ENCODE measurements at places on chromosomes 2 and 18.
A peak's percentile ranks its signal among the peaks of the same experiment; 100 is the strongest.

DNA sequence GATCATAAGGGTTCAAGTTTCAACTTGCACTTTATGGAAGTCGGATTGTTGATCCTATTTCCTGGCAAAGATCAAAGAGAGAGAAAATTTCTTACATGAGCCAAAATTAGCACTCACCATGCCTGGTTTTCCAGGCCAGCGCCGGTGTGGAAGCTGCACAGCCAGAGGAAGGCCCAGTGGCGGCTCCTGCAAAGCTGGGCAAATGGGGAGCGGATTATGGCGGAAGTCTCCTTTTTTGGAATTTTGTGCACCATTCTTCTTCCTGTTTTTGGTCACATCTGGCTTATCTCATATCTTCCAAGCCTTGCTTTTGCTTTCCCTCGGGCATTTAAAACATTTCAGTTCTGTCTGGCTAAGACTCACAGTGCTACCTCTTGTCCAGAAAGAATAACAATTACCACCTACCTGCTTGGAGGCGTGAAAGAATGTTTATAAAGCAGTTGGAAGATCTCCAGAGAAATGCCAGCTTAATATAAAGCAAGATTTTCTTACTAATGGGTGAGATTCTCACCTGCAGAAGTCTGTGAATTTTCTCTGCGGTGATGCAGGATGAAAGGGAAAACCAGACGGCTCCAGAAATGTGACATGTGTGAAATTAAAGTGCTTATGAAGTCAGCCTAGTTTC is 94.3 kb downstream of the ASAP2 start:
- no peak for DNase-seq

DNA sequence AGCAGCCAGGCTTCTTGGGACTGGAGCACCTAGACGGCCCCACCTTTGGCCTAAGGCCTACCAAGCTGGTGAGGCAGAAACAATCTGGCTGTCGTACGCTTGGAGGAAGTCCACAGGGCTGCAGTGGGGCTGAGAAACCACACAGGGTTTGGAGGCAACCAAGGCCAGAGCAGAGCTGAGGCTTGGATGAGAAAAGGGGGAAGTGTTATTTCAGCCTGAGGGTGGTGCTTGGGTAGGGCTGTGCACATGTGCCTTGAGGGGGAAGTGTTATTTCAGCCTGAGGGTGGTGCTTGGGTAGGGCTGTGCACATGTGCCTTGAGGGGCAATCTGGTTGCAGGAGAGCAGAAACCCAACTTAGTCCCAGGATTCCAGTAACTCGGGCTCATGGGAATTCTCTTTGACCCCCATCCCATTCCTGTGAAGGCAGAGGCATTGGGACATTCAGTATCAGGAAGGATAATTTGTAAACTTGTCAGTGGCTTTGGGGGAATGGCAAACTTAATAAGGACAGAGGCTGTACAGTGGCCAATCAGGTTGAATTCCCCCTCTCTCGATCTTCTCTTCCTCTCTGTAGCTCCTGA is 971 bp upstream of the FBXO41 start:
- DNase-seq = peak; percentile 25

DNA sequence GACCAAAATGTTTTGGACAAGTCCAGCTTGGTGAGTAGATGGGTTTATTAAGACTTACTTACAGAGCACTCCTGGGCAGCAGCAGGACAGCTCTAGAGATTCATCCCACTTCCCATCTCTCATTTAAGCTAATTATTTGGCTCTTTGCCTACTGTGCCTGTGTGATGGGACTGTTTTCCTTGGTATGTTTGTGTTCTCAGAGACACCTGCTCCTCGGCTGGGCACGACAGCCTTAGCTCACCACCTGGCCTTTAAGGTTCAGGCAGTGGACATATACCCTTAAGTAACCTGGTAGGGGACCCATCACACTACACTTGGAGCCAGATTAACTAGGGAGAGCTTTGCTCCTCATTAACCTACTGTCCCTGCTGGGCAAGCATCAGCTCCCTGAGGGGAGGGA is 41.7 kb upstream of the EFEMP1 start:
- no peak for DNase-seq

GRCh38 chr2:26811791-26812694 is 26.2 kb downstream of the CENPA start:
- DNase-seq = no peak

GRCh38 chr2:101805152-101806088 is 107.9 kb downstream of the MAP4K4 start:
- no peak for DNase-seq

DNA sequence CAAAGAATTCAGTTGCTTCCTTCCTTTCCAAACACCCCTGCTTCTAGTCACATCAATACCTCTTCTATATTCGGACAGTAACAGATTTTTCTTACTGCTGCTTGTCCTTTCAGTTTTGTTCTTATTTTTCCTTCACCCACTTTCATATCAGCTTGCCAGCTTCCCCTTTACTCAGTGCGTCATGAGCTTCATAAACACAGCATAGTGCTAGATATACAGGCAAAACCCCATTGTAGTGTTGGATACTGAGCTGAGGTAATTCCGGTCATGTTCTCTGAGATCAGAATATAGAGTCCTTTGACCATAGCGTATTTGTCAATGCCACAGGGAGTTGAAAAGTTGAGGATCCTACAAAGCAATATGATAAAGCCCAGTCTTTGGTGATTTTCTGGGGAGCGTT is 2.4 kb downstream of the FARP2 start:
- DNase-seq = no peak

DNA sequence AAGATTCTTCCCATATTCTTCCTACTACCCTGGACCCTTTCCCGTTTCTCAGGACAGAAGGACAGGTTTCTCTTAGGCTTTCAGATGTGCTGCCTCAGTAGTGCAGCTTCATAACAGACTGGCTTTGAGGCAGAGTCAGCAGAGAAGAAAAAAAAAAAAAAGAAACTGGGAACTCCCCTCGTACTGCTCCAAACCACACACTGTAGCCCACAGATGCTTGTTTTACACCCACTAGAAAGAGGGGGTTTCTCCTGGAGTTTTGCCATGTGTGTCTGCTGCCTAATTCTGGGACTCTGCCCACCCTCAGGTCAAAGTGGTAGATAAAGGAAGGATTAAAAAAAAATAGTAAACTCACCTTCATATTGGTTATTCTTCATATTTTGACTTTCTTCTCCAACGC is 95.9 kb downstream of the NCOA1 start:
- DNase-seq = peak; percentile 26

DNA sequence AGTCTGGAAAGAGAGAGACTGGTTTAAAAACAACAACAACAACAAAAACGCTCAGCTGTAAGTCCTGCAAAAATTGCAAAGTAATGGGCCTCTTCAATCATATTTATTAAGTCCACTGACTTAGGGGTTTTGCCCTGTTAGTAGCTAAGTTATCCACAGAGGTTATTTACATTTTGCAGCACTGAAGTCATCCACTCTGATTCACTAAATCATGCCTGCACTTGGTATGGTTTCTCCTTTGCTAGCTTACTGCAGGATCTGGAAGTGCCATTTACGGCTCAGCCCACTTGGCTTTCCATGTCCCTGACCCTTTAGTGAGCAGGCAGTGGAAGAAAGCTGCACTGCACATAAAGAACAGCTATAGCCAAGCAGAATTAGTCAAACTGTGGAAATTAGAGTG is 484.4 kb downstream of the NRXN1 start:
- no peak for DNase-seq

- DNase-seq = no peak
These were observed 286.0 kb downstream of the TRIB2 start for GRCh38 chr2:13002536-13003331.

GRCh38 chr18:63775166-63775730 is at the start of gene SERPINB7:
SERPINB7 (plus strand) TSS chr18:63775418; CDS start chr18:63782373, 6,955 bp downstream.
- no peak for DNase-seq

GRCh38 chr2:84884449-84884848 is 3.6 kb upstream of the TRABD2A start:
- no peak for DNase-seq
